ENCODE measurements at places on chromosomes 7 and 10. TPM values are rescaled to one million over a fixed set of nuclear protein-coding genes. Genes with fewer than 3 reads are reported as not detected.

DNA sequence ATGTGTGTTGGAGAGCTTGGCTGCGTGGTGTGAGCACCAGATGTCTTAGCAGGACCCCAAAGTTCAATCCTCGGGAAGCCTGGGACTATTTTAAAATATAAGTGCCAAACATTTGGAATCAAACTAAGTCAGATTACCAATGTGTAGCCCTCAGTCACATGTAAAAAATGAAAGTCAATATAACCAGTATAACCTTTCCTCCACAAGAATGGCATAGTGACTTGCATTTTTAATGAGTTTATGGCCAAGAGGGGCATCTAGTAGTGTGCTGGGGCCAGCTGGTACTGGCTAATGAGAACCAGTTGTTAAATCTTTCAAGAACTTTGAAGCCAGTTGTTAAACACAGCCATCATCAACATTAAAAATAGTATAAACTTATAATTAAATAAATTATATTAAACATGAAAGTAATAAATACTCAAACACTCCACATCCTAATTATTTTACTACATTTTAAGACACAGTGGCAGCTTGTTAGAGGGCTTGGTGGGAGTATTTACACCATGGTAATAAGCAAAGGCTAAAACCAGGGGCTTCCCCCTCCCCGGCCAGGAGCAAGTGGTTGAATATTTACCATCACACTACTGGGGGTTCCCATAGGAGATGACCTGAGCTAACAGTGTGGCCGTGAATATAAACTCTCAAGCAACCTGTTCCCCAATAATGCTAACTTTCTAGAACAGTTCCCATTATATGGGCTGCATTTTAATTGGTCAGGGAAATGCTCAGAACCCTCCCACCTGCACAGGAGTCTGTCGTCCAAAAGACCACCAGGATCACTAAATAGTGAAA lies 7.9 kb upstream of the FAM170B start:
- no peak for DNase-seq

DNA sequence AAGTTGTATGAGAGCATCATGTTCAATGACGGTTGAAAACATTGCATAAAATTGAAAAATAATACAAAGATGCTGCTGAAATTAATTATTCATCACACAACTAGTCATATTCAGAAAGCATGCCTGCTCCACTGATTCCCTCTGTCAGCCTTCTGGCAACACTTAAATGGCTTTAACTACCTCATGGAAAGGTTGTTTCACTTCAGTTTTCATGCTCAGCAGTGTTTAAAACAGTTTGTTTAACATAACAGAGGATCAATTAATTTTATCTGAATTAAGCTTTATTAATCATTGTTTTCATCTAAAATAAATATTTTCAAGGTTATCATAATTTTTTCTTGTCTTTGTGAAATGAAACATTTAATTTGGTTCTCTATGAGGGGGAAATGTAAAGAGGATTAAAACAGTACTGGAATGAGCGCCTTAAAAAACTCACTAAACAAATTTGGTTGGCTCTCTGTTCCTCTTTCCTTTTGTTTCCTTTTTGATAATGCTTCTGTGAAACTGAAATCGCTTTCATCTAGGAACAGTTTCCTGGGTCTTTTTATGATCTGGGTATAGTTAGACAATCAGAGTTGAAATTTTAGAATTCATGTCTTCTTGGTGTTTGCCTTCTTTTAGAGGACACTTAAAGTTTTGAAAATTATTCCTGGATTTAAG lies 427.4 kb downstream of the SH2D4B start:
- no peak for DNase-seq

- no peak for DNase-seq
These were observed 4.8 kb downstream of the LRRC18 start for GRCh38 chr10:48934672-48935501.

GRCh38 chr10:110629680-110630191 lies 14.4 kb upstream of the RBM20 start:
- peak; percentile 24 for DNase-seq

DNA sequence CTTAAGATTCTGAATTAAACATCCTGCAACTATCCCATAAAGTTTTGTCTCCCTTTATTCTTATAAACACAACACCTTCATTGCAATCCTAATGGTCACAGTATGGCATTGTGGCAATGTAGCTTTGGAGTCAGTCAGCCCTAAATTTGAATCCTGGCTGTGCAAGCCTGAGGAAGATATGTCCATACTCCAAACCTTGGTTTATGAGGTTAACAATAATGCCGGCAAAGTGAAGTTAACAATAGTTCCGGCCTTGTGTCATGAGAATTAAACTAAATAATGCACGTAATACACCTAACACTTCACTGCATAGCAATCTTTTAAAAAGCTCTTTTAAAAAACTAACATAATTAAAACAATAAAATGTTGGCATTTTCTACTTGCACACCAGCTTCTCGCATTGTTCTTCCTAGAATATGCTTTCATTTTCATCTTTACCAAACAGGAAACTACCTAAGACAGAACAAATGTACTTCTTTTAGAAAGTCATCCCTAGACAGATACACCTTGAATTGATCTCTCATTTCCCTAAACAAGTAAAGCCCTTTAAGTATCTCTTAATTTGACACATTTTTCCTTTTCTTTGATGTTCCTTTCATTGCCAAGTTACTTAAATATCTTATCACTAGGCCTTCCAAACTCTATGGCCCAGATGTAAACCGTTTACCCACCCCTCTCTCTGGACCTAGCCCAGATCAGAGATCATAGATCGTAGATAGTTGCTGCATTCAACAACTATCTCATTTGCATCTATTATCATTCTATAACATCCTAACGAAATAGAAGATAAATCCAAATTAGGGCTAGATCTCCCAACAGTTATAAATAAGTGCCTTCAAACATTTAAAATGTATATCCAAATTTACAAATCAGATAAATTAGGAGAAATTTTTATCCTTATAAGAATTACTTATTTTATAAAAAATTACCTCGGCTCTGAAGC lies 66.7 kb downstream of the CREB3L2 start:
- no peak for DNase-seq

DNA sequence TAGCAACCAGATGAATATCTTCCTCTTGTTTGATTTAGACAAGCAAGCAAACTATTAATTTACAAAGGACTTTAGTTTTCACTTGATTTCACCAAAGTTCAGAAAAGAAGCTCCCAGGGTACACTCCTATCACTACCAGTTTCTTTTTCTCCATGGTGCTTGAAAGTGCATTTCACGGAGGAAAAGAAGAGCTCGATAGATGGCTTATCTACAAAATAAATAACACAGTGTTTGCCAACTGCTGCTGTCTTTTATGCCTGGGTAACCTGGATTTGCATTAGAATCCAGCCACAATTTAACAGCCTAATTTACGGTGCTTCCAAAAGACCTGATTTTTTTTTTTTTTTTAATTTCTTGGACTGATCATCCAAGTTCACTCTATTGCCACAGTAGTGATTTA lies 275.7 kb downstream of the GPR37 start:
- DNase-seq: no peak

- no peak for DNase-seq
These were observed 194.0 kb upstream of the VWC2 start for GRCh38 chr7:49579408-49579807.

DNA sequence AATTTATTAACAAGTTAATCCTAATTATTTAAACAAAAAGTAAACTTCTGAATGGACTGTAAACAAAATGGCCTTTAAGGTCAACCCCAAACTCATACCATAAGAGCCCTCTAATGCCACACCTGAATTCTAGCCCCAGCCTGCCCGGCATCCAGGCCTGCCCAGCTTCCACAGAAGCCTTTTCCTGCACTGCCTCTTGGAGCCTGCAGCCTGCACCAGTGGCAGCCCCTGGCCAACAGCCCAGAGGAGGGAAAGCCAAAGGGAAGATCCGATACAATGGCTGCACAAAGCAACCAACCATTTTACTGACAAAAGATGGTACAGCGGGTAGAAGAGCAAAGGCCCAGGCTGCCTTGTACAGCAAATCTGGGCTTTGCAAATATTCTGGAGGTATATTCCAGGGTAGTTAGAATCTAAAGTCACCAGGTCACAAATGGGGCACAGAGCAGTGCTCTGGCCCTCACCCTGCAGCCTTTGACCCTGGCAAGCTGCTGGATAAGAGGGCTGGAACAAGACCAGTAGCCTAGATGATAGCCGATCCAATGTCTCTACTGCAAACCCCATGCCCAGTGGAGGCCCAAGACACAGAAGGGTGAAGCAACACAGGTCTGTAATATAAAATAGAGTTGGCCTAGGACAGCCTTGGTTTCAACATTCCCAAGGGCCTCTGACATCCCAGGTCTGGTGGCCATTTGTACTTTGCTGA lies 12.5 kb upstream of the CH25H start:
- DNase-seq: peak; percentile 12

GRCh38 chr7:22066522-22066921 lies 120.8 kb upstream of the CDCA7L start:
- no peak for DNase-seq

DNA sequence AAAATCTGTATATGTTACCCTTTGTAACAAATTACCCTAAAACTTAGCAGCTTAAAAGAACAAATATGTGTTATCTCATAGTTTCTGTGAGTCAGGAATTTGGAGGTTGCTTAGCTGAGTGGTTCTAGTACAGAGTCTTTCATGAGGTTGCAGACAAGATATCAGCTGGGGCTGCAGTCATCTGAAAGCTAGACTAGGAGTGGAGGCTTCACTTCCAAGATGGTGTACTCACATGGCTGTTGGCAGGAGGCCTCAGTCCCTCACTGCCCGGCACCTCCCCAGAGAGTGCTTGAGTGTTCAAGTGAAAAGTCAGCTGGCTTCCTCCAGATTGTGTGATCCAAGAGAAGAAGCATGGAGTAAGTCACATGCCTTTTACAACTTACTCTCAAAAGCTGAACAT lies 16.9 kb upstream of the GGCT start:
- peak; percentile 81 for DNase-seq

GRCh38 chr10:36117231-36117630 lies 475.1 kb upstream of the FZD8 start:
- DNase-seq: no peak

GRCh38 chr7:25716421-25716820 lies 435.6 kb upstream of the NFE2L3 start:
- DNase-seq: no peak

GRCh38 chr10:34526758-34527730 lies 288.1 kb downstream of the PARD3 start:
- DNase-seq: no peak

DNA sequence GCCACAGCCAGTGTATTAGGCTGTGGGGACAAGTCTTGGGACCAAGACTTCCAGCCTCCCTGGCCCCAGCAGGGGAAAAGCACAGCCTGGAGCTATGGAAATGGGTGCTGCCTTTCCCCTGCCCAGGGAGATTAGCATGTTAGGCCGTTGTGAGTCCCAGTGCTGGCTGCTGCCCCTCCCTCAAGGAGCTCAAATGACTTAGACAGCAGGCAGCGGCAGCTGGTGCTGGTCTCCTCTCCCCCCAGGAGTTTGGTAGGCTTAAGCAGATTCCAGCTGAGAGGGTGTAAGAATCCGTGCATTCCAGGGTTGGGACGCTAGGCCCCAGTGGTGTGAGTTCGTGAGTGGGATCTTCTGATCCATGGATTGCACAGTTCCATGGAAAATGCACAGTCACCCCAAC lies 301.5 kb upstream of the PHF14 start:
- DNase-seq: no peak

DNA sequence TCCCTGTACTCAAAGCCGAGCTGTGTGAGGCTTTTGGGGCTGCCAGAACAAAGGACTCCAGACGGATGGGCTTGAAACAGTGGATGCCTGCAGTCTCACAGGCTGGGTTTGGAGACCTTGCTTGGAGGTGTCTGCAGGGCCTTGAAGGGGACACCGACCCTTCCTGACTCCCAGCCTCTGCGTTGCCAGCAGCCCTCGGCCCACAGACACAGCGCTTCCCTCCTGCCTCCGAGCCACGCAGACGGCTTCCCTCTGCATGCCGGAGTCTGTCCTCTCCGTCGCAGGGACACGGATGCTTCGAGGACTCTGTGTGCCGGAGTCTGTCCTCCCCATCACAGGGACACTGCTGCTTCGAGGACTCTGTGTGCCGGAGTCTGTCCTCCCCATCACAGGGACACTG lies 524.7 kb downstream of the DNAJB6 start:
- no peak for DNase-seq

- DNase-seq: no peak
These were observed 697.6 kb downstream of the PHTF2 start for GRCh38 chr7:78496096-78496630.

GRCh38 chr10:112913255-112913654 lies 36.8 kb upstream of the TCF7L2 start:
- DNase-seq: no peak

GRCh38 chr10:5943536-5943935 lies 33.8 kb downstream of the IL15RA start:
- peak; percentile 28 for DNase-seq

DNA sequence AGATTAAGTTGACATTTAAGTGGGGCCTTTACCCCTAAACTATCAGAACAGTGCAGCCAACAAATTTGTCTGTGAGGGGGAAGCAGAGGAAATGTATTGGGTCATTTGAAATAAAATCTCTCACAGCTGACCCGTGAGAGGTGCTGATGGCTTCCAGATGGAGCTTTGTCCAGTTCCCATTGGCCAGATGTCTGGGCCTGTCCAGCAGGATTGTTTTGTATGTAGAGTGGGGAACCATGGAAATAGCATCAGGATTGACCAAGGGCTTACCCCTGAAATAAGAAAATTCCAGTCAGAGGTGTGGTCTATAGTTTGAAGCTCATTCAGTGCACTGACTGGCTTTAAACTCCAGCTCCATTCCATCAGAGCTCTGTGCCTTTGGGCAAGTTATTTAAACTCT lies 50.6 kb downstream of the INHBA start:
- DNase-seq: no peak

- no peak for DNase-seq
These were observed 108.4 kb downstream of the C10orf105 start for GRCh38 chr10:71611131-71611530.

GRCh38 chr7:138543739-138544138 lies 83.7 kb downstream of the TRIM24 start:
- DNase-seq: no peak

GRCh38 chr10:22245567-22245966 lies 27.8 kb upstream of the EBLN1 start:
- DNase-seq: no peak

- no peak for DNase-seq
These were observed 56.7 kb downstream of the NEURL1 start for GRCh38 chr10:103550229-103550628.

GRCh38 chr10:52740913-52741675 lies 31.5 kb downstream of the MBL2 start:
- peak; percentile 9 for DNase-seq

GRCh38 chr7:22864301-22864700 lies 41.7 kb upstream of the TOMM7 start:
- DNase-seq: no peak

Gene HDAC9
- total RNA-seq: 7.7 TPM

Gene ITGB1
- total RNA-seq: 561 TPM

Gene SFXN2
- 38.4 TPM for total RNA-seq

Gene RET
- total RNA-seq: 1.4 TPM

Gene PTPN20
- total RNA-seq: 5.8 TPM

Gene SLC18A3
- total RNA-seq: not detected

Gene PDSS1
- 3.2 TPM for total RNA-seq

Gene PRSS1
- total RNA-seq: 1.2 TPM

Gene HMX2
- not detected for total RNA-seq

Gene INTS1
- total RNA-seq: 67.7 TPM

Gene DDX50
- total RNA-seq: 41.9 TPM

Gene VPS37D
- 3.9 TPM for total RNA-seq

Gene FAM25G
- total RNA-seq: not detected

Gene CCDC3
- 7.8 TPM for total RNA-seq

All from thyroid gland (tissue), 4 donors.